ENCODE measurements at places on chromosomes 6 and 20.

- no peak for DNase-seq
Observed at GRCh38 chr6:168248148-168248620, 71.4 kb downstream of the DACT2 start.

DNA sequence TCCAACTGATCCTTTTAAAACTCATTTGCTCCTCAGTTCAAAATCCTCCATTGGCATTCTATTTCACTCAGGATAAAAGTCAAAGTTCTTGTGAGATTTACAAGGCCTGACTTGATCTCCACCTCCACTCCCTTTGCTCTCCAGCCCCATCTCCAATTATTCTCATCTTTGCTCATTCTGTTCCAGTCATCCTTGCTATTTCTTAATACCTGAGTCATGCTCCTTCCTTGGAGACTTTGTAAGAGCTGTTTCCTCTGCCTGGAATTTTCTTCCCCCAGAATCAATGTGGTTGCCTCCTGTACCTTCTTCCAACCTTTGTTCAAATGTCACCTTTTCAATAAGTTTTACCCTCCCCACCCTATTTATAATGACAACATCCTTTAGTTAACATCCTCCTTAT, 373.5 kb downstream of the HTR1B start:
- DNase-seq: no peak

DNA sequence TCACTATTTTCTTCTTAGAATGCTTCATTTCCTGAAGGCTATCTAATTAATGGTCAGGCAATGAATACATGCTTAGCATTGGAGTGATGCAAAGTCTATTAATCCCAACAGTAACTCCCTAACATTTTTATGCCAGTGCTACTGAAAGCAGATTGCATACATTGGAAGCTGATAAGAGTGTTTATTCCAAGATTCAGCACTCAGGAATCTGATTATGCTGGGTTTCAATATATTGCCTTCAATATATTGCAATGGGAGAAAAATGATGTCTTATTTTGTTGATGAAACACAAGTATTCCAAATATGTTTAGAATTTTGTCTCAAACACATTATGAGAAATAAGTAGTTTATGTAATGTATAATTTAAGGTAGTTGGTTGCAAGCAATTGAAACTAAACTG, 26.7 kb upstream of the TRDN start:
- no peak for DNase-seq

GRCh38 chr20:6730672-6731328, 36.7 kb upstream of the BMP2 start:
- DNase-seq: no peak

GRCh38 chr6:158366363-158366762, 54.1 kb downstream of the TULP4 start:
- DNase-seq: no peak

GRCh38 chr20:33875055-33875454, 63.9 kb downstream of the CHMP4B start:
- DNase-seq: no peak

DNA sequence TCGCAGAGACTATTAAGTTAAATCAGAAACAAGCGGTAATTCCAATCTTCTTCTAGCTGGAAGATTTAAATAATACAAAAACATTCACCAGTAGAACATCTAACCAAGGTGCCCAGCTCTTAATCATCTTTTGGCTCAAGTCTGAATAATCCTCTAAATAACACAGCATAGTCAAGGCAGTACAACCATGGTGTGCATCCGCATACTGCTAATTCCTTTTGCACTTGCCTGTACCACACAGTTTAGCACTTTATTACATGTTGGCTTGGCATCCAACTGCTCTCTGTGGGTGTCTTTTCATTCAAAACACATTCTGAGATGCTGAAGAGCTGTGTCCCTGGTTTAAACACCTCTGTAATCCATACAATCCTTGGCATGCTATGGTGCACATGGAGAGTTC, 42.3 kb downstream of the VGLL2 start:
- no peak for DNase-seq

DNA sequence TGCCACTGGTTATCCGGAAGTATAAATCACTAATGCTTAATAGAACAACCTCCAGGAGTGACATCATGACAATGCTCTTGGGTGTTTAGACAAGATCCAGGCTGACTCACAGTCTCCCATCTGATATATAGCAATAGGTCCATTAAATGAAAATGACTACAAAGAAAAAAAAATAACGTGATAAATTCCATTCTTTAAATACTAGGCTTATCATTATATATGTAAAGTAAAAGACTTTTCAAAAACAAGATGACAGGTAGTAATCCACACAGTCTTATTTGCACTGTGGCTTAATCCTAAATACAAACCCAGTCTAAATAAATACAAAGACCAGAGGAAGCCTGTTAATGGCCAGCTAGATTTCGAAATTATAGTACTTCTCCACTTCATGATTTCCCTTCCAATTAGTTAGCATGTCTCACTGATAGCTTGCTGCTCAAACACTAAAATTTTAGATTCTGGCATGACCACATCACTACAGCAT, 149.1 kb upstream of the BEND3 start:
- DNase-seq: no peak

GRCh38 chr6:118320652-118321051, 227.4 kb upstream of the PLN start:
- DNase-seq: no peak

DNA sequence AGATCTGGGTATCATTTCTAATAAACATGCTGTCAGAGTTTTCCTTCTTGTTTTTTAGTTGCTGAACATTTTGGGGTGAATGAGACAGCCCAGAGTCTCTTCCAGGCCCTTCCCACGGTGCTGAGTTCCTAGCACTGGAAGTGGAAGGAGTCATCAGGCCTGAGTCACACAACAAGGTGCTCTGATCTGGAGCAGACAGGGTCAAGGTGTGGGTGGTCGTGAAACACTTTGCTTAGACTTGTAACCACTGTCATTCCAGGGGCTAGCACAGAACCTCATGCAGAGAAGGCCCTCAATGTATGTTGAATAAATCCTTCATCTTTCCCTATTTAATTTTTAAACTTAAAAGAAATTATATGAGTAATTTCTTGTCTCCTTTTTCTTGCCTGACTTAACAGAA, 60.6 kb downstream of the TXLNB start:
- no peak for DNase-seq

- DNase-seq: no peak
Observed at GRCh38 chr20:33733654-33734576, 2.1 kb downstream of the ZNF341 start.

DNA sequence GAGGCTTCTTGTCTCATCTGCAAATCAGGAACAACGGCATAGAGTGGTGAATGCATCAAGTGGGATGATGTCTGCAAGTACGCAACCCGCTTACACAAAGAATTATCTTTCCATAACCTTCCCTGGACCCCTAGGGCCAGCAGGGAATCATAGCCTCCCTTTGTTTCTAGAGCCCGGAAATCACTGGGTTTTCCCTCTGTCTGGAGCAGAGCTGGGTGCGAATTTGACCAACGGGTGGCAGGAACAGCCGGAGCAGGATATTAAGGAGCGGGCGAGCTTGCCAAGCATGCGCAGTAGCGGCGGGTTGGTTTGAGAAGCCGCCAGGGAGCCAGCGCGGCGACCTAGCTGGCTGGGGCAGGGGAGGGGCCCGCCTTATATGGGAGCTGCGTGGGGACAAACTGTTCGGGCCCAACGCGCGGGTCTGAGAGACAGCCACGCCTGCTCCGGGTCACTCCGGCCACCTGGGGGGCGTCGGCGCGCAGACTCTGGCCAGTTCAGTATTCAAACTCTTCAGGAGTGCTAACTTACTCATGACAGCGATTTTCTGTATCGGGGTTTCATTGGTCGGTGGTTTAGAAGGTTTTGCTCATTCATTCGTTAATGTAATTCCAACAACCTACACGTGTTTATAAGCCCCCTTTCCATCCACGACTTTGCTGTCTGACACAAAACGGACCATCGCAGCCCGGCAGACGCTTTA, 1.6 kb upstream of the KIF16B start:
- peak; percentile 72 for DNase-seq

DNA sequence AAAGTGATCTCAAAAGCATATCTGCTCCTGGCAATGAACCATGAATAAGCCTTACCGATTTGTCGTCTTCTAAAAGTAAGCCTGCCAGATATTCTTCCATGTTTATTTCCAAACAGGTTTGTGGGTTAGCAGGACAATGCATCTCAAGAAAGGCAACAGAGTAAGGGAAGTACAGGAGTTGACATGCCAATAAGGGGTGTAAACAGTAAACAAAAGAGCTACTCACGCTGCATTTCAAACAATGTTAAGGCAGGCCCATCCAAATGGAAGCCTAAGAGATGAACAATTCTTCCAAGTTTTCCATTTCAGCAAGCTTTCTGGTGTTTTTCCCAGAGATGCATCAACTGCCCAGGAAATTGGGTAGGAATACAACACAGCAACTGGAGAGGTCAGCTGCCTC, 27.8 kb upstream of the CRIP3 start:
- DNase-seq: no peak

- peak; percentile 50 for DNase-seq
Observed at GRCh38 chr20:57432862-57433491, 41.8 kb downstream of the RBM38 start.

DNA sequence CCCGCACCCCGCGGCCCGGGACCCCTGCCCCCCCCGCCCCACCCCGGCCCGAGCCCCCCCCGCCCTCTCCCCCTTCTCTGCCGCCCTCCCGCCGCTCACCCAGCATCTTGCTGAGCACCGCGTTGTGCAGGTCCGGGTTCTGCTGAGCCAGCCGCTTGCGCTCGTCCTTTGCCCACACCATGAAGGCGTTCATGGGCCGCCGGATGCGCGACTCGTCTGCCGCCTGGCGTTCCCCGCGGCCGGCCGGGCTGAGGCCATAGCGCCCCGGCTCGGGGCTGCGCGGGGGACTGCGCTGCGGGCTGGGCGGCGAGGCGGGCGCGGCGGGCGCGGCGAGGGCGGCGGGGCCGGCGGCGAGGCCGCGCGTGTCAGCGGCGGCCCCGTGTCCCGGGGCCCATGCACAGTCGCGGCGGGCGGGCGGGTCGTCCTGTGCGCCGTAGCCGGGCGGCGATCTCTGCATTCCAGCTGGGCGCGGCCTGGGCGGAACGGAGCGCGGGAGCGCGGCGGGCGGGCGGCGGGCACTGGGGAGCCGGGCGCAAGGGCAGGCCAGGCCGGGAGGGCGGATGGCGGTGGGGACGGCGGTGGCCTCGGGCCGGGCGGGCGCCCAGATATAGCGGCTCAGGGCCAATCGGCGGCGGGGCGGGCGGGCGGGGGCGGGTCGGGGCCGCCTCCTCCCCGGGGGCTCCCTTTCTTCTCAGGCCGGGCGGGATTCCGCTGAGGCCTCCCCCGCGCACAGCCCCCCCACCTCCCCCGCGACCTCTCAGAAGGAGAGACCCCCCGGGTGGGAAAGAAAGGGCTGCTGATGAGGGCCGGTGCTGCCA, at the start of gene SOX18:
Gene SOX18, minus strand, starts transcription at position 580 of the 818 bp plus-strand sequence. Its CDS starts 123 bp downstream, at position 457.
- DNase-seq: no peak

DNA sequence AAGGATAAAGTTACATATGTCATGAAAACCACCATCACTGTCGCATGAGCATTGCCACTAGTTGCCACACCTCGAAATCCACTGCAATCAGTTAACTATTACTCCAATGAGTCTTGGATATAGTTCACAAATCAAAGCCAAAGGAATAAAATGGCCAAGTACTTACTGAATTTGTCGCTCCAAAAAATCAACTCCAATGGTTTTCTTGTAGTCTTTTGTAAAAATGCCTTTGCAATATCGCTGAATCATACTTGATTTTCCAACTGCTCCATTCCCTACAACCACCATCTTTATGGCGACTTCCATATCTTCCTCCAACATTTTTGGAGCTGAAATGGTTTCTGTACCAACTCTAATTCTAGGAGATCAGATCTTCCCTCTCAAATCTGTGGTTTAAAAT, 12.0 kb downstream of the RAB23 start:
- DNase-seq: no peak

DNA sequence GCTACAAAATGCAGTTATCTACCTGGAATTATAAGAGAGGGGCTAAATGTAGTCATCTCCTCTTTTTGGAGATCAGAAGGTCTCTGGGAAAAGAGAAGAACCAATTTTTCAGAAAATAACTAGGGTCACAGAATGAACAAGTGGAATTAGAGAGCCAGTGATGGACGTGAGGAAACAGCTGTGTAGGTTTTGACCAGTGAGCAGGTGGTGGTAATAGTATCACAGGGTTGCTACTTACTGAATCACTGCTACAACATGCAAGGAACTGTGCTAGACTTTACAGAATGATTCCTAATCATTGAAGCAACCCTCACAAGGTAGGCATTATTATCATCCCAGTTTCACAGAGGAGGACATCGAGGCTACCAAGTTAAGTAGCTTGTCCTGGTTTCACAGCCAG, 1.7 kb downstream of the ATP6V1G2 start:
- no peak for DNase-seq

DNA sequence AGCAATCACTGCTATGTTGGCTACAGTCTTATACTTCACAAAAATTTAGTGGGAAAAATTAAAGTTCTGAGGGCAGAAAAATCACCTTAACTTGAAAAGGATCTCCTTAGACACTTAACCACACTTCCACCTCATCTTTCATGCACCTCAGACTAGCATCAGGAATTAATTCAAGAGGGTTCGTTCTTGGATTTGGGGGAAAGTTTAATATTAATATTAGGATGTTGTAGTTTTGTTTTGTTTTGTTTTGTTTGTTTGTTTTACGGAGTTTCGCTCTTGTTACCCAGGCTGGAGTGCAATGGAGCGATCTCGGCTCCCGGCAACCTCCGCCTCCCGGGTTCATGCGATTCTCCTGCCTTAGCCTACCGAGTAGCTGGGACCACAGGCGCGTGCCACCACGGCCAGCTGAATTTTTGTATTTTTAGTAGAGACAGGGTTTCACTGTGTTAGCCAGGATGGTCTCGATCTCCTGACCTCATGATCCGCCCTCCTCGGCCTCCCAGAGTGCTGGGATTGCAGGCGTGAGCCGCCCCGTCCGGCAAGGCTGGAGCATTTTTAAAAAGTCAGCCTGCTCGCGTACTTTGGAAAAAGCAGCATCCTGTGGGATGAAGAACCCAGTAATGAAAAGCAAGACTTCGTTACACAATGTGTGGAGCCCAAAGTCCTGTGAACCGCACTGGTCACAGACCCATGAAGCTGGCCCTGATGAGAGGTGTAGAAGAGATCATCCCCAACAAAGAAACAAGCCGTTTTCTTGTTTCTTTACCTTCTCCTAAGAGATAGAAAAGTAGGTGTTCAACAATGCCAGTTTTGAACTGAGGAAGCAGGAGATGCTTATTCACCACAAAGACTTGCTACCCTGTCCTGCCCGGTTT, 194.9 kb downstream of the GPX5 start:
- no peak for DNase-seq

- no peak for DNase-seq
Observed at GRCh38 chr6:30357678-30358540, 13.0 kb downstream of the RPP21 start.

DNA sequence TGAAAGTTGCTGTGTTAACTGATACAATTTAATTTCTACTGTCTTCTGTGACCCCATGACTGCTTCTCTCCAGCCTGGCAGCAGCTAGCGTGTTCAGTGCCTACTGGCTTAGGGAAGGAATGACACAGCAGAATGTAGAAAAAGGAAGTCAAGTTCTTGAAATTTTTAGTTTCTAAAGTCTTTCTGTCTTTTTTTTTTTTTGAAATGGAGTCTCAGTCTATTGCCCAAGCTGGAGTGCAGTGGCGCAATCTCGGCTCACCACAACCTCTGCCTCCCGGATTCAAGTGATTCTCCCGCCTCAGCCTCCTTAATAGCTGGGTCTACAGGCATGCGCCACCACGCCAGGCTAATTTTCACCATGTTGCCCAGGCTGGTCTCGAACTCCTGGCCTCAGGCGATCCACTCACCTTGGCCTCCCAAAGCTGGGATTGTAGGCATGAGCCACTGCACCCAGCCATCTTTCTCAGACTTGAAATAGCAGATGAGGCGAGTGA, 39.3 kb downstream of the PCNA start:
- no peak for DNase-seq

GRCh38 chr6:95364016-95364604, 213.2 kb upstream of the MANEA start:
- no peak for DNase-seq

- no peak for DNase-seq
Observed at GRCh38 chr6:24004659-24005058, 121.4 kb upstream of the NRSN1 start.

All from activated CD8-positive, alpha-beta memory T cell treated with anti-CD3 and anti-CD28 coated beads for 48 hours (primary cell).